ENCODE measurements at places on chromosomes 7 and 10.
A peak's percentile ranks its signal among the peaks of the same experiment; 100 is the strongest.

GRCh38 chr10:126391192-126391885, 3.1 kb upstream of the ADAM12 start:
- no peak for DNase-seq

DNA sequence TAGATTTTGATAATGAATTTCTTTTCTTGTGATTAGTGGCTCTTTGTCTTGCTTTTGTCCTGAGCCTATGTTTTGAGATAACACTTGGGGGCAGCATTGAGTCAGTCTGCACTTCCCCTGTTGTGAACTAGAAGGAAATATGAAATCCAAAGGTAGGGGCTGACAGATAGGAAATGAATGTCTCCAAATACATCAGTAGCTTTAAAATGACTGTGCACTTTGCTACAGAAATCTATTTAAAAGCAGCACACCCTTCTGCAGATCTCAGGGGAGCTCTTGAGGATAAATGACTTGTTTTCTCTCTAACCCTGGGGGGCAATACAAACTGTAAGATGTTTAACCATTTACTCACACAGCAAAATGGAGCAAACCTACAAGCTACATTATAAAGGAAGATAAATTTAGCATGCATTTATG, 176.0 kb upstream of the MYO3A start:
- DNase-seq = no peak

- DNase-seq = no peak
Observed at GRCh38 chr7:65382452-65382851, 8.8 kb downstream of the ZNF92 start.

DNA sequence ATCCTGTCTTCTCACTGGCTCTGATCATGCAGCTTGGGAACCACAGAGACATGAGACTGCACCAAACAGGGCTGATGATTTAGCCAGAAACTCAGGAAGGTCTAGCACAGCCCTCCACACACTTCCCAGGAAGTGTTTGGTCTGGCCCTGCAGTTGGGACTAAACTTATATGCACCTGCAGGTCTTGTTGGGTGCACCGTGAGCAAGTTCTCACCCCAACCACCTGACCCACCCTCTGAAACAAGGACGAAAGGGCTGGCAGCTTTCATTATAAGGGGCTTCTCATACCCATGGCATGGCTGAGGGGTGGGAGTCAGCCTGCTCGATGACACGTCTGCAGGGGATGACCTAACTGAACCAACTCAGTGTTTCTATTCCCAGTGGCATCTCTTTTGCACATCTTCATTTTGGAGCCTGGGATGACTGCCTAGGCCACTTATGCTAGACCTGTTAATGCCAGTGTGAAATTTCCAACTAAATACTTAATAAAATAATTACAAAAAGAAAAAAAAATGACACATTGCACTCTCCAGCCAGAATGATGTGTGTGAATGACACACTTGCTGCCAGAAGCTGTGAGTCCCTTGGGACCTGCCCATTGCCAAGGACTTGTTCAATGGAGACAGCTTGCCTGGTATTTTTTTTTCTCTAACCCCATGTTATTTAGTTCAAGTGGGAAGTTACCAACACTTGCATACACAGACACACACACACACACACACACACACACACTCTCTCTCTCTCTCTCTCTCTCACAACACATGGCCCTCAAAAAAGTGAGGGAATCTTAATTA, 102.6 kb downstream of the NEURL1 start:
- DNase-seq = no peak

DNA sequence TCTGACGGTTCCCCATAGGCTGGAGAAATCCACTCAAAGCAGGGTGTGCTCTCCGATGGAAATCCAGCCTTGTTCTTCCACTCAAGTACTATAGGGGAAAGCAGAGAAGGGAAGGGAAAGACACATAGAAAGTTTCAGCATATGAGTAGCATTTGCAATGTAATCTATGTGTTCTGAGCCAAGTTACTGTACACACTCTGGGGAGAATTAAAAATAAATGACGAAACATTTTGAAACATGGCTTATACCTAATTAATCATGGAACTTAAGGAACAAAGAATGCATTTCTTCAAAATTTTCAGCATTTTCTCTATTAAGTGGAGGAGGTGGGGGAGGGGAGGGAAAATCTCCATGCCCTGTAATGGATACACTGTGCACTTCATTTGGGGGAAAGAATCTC, 198.1 kb upstream of the HABP2 start:
- DNase-seq = peak; percentile 59

DNA sequence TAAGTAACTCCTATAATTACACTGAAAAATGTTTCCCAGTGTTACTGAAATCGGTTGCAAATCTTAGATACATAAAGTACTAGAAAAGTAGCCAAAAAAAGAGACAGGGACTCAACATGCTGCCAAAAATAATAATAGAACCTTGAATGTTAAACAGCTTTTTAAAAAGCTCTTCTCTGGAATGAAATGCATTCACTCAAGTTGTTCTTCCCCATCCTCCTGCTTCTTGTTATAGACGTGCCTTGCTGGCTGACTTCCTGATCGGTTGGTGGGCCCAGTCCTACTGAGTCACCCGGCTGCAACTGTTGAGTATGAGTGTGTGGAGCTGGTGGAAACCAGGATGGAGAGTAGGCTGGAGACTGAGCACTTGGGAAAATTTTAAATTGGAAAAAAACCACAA, 30.6 kb upstream of the RAPGEF5 start:
- peak; percentile 16 for DNase-seq

DNA sequence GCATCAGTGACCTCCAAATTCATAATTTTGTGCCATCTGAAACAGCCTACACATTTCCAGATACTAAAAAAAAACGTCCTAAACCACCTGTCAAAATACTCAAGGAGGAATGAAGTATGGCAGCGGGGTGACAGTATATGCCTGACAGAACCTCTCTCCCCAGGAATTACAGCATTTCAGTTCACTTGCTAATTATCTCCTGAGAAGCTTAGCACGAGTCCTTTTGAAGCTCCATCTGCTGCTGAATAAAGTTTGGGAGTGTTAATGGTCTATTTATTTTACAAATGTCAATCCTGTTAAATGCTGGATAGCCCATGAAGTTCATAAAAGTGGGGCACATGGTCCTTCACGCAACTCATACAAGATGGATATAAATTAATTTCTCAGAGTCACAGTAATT, 29.4 kb upstream of the ANLN start:
- no peak for DNase-seq
